Activated CD8-positive, alpha-beta memory T cell treated with anti-CD3 and anti-CD28 coated beads, Interleukin-2, amount 10 ng/mL, durations not matched to agents 7 days and 5 days (primary cell): ENCODE measurements at places on chromosomes 4 and X.

DNA sequence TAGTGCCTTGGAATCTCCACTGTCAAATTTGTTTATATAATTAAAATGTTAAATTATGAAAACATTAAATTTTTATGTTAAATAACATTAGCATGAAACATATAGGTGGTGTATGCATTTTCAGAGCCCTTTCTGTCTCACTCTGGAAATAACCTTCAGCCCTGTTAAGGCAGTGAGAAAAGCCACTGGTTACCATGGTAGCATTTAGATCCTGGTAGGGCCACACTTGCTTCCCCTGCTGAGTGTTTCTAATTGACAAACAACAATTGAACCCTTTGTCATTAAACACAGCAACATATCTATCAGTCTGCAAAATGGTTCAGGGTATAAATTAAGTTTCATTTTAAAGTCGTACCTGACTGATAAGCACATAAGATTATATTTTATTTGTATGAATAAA lies 63.5 kb downstream of the PDK3 start:
- no peak for DNase-seq

- DNase-seq = no peak
Observed at GRCh38 chr4:109424093-109424841, 9.3 kb upstream of the SEC24B start.

GRCh38 chr4:152109531-152110509 lies 349.0 kb upstream of the GATB start:
- no peak for DNase-seq

- DNase-seq = no peak
Observed at GRCh38 chr4:112077743-112078142, 67.5 kb upstream of the FAM241A start.

DNA sequence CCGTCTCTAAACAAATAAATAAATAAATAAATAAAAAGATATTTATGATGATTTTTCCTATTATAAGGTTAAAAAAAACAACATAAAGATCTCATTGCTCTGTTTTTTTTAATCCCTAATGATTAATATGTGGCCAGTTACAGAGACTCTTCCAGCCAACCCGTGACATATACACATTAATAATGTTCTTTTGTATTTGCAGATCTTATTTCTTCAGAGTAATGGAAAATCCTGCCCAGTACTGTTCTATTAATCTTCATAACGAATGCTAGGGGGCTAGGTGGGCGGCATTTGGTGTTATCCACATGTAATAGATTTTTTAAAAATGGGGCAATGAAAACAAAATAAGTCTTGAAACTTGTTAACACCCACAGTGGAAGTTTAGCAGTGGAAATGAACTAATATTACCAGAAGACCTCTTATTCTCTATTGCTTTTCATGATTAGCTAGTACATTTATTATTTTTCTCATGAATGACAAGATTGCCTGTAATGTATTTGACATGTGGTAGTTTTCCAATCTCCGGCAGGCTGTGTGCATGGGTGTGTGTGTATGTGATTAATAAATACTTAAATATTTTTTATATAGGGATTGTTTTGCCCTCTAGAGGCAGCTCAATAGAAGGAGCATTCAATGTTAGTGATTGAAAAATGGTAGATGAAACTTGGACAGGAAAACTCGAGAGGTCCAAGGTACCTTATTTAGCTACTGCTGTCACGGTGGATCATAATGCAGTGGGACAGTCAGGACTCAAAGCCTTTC lies 457.4 kb downstream of the IL1RAPL1 start:
- no peak for DNase-seq

DNA sequence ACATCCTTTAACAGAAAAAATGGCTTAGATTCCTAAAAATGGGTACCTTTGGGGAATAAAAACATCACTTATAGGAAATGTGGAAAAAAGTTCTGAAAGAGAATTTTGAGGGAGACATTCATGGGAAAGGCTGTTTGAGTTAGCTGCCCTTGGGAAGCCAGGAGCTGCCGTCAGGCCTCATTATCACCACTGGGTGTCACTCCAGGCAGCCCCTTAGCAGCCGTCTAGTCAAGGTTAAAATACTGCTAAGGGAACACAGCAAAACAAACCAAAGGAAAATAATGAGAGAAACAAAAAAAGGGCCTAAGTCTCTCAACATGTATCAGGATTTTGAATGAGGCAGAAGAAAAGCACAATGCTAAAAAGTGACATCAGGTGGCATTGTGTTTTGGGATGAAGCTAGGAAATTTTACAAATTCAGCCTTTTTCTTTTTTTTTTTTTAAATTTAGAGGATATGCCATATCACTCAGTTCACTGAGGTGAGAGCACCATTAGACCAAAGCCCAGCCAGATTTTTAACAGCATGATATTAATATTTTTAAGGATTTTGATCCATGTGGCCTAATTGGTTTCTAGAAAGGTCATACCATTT lies 235.3 kb downstream of the GPAT3 start:
- DNase-seq = no peak
